ENCODE measurements at places on chromosomes 5 and 9. TPM values are rescaled to one million over a fixed set of nuclear protein-coding genes. Genes with fewer than 3 reads are reported as not detected.

DNA sequence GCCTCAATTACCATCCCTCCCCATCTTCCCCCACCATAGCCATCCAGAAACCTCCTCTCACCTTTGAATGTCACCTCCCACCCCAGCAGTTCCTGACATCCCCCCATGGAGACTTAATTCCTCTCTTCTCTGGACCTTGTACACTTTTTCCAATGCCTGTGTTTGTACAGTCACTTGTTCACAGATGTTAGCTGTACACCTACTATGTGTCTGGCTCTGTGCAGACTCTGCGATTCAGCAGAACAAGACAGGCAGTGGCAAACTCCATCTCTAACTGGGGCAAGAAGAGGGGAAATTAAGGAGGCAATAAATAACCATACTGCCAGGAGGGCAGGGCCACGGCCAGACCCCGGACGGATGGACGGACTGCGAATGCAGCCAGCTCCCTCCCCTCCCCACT, 29.8 kb upstream of the CRB2 start:
- DNase-seq: no peak

DNA sequence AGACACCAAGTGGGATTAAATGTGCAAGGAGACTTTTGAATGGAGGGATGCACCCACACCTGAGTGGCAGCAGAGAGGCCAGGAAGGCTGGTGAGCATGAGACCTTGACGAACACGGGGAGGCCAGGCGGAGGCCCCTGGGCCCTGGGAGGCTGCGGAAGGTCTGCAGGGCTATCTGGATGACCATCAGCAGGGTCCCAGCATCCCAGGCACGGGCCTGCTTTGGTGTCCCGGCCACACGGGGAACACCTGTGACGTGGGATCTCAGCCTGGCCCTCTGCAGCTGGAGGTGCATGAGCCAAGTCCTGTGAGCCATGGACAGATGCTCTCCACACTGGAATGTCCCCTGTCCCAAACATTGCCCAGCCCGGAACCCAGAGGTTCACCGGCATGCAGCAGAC, 174.0 kb upstream of the FOXD4L5 start:
- DNase-seq: no peak

Gene PCDHB11
- 1.8 TPM for total RNA-seq

- no peak for DNase-seq
Observed at GRCh38 chr5:168600409-168600808, 21.2 kb upstream of the PANK3 start.

Gene PCDHB16
- total RNA-seq: 0.92 TPM

- DNase-seq: no peak
Observed at GRCh38 chr5:139636207-139636792, 11.8 kb upstream of the CXXC5 start.

Gene RPS14
- 3,855 TPM for total RNA-seq

DNA sequence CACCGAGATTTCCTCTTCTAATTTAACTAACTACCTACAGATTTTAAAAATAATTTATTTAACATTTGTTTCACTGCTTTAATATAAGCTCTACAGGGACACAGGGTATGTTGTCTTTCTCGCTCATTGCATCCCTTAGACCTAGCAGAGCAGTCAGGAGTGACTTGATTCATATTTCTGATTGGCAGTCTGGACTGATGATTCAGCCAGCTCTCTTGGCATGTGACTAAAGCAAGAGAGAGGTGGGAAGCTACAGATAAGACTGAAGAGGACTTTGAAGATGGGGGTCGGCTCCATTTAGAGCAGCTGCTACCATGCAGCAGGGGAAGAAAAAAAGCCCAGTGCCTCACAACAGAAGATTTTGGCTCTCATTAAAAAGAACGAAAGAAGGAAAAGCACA, 173.4 kb upstream of the STK32A start:
- no peak for DNase-seq

Gene PCDHA9
- total RNA-seq: under 0.01 TPM

DNA sequence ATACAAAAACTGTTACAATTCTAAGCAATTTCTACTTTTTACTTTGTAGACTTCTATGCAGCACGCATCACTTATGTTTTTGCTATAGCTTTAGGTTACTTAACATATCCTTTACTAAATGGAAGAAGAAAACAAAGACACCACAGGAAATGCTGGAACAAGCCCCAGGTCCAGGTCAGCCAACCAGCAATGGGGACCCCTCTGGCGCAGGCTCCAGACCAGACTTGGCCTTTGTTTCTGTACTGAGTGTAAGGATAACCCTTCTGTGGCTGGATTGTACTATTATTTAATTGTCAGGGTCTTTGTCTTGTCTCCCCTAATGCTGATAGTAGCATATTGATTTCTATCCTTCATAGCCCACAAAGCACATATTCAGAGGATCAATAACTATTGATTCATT, 4.2 kb downstream of the SEMA4D start:
- DNase-seq: no peak

Gene PCDHGA8
- total RNA-seq: 1.0 TPM

Gene CTSV
- 3.1 TPM for total RNA-seq
